ENCODE measurements at places on chromosomes 5 and 9.

DNA sequence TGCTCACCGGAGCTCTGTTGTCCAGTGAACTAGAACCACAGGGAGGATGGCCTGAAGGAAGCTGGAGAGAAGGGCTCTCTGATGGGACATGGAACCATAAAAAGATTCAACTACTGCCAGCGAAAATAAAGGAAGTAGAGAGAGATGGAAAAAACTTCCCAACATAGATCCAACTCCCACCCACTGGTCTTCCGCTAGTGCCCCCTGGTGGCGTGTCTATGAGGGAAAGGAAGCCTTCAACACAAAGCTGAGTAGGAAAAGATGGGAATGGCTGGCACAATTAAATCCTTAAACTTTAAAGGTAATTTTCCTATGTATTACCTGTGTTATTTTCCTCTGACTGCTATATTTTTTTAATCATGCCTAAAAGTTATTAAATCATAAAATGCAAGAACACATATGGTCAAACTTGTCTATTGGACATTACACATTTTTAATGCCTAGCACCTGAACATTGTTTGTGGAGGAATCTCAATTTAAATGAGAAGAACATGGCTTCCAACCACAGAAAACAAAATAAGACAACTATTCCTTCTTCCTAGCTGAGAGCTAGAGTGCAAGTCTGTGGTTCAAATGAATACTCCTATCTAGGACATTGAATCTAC, 51.5 kb downstream of the CEP120 start:
- peak; percentile 40 for DNase-seq

DNA sequence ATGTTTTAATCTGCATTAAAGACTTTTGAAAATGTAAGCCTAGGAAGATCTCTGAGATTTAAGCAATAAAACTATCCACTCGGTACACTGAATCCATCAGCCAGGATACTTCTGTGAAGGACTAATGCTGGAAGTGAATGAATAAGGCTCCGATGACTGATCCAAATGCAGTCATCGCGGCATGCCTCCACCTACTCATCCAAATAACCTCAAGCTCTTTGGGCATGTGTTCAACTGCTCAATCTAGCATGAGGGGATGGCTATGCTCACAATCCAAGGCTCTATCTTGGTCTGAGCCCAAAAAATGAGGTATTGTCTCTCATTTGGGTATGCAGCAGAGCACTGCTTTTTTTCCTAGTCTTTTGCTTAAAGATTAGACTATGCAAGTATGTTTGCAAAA, 19.2 kb downstream of the MARCHF3 start:
- DNase-seq, result no peak

GRCh38 chr5:57550132-57550531, 67.5 kb upstream of the ACTBL2 start:
- DNase-seq, result no peak

GRCh38 chr9:131140550-131140949, 15.2 kb downstream of the NUP214 start:
- no peak for DNase-seq

- DNase-seq, result peak; percentile 37
Observed at GRCh38 chr5:40406741-40407211, 272.9 kb upstream of the PTGER4 start.

DNA sequence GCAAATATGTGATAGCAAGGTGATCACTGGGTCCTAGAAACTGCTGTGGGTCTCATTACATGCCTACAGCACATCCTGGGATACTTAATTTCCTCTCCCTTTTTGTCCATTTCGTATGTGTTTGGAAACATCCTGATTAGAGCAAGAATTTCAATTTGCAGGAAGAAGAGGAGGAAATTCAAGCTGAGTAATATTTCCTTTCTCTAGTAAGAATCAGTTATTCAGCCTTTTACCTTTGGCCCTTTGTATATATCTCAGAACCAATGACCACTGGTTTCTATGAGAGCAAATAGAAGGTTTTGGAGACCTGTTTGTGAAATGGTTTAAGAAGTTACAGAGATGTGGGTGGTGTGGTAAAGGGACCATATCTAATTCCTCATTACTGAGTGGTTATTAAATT, 171.6 kb downstream of the RMI1 start:
- DNase-seq, result no peak

DNA sequence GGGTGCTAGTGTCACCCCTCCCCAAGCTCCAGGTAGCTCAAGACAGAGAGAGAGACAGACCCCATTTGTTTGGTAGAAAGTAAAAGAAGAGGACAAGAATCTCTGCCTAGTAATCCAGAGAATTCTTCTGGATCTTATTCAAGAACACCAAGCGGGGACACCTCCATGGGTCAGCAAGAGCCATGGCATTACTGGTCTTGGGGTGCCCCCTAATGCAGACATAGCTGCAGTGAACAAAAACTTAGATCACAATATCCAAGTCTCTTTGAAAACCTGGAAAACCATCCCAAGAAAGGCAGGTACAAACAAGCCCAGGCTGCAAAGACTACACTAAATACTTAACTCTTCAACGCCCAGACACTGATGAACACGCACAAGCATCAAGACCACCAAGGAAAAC, 29.9 kb upstream of the PDE4D start:
- DNase-seq, result peak; percentile 12

GRCh38 chr5:147538236-147538635, 28.4 kb upstream of the DPYSL3 start:
- no peak for DNase-seq

DNA sequence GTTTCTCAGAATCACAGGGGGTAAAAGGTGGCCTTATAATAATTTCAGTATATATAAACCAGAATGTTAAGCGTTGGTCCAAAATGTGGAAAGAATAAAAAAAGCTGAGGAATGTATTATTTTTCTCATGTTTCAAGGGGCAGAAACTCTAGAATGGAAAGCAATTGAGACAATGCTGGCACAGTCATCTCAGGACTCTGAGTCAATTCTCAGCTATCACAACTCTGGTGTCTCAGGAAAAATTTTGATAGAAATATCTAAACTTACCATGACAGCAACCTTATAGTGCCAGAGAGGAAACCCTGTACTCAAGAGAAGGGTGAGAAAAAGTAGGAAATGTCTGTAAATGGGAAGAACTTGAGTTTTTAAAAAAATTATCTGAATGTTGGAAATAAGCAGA, 1189.4 kb upstream of the NUDT12 start:
- no peak for DNase-seq

Measured in lung (tissue), 17 donors.